ENCODE measurements at places on chromosomes 7 and 10. TPM values are rescaled to one million over a fixed set of nuclear protein-coding genes. Genes with fewer than 3 reads are reported as not detected.
A peak's percentile ranks its signal among the peaks of the same experiment; 100 is the strongest.

DNA sequence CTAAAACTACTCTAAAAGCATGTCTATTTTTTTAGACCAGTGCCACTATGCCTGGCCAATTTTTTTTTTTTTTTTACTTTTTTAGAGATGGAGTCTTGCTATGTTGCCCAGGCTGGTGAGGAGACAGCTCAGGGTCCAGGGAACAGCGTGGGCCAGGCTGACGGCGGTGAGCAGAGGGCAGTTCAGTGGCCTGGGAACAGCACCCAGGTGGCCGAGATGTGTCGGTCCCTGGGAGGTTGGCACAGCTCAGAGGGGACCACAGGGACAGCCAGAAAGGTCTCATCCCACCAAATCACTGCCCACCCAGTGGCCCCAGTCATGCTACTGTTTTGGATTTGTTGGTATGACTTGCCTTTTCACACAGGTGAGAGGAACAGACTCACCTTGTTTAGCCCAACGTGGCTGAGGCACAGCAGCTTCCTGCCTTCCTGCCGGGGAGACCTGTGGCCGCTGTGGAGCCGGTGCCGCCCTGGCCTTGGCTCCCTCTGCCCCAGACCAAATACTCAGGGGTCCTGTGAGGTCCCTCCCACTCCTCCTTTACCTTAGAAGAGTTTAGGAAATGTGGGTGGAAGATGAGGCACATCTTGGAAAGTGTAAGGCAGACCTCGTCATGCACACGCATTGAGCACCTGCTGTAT, 109.6 kb downstream of the PTPRE start:
- no peak for DNase-seq

GRCh38 chr7:135736586-135737305, 8.8 kb upstream of the SLC13A4 start:
- no peak for DNase-seq

DNA sequence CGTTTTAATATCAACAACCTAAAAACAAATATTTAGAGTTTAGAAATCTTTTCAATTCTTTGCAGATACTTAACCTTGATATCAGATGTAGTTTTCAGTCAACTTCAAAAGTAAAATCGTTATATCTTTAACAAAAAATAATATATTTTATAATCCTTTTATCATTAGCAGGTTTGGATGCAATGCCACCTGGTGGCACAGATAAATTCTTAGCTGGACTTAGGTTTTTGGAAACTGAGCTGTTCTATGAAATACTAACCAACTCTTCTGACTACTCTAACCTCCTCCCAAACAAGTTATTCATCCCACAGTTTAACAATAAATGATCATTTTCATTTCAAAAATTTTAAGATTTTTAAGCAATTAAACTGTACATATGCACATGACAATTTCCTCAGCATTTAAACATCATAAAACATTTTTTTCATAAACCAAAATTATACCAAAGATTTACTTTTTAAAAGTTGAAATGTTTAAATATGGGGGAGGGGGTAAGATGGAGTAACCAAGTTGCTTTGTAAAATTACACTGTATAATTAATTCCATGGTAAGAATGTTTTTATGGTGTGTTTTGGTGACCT, 56.9 kb downstream of the HIBADH start:
- no peak for DNase-seq

The CHRM2 gene
- total RNA-seq: 83.7 TPM

GRCh38 chr10:1049425-1049958, 573 bp upstream of the IDI1 start:
- no peak for DNase-seq

DNA sequence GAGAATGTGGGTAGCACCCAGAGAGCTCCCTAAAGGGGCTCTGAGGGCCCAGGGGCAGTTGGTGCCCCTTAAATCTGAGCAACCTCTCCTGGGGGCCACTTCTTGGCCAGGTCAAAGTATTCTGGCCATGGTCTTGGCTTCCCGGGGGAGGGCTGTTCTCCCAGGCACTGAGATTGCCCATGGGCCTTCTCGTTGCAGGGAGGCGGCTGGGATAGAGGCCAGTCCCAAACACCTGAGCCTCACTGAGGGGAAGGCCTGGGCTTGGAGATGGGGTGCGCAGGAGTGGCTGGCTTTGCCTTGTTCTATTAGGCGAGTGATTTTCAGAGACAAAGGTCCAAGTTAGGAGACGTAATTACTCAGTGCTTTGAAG, 33.5 kb downstream of the ZNF783 start:
- DNase-seq: no peak

DNA sequence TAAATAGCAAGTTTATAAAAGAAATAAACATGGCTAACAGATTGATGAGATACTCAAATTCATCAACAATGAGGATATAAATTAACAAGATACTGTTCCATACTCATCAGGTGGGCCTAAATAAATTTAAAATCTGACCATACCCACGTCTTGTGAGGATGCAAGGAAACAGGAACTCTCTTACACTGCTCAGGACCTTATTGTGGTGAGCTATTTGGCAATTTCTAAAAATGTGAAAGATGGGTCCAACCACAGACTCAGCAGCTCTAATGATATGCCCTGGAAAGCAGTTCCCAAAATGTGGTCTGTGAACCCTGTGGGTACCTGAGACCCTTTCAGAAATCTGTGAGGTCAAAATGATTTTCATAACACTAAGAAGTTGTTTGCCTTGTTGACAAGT, 21.5 kb downstream of the RPP38 start:
- no peak for DNase-seq

The SPDYE3 gene
- total RNA-seq: not detected

DNA sequence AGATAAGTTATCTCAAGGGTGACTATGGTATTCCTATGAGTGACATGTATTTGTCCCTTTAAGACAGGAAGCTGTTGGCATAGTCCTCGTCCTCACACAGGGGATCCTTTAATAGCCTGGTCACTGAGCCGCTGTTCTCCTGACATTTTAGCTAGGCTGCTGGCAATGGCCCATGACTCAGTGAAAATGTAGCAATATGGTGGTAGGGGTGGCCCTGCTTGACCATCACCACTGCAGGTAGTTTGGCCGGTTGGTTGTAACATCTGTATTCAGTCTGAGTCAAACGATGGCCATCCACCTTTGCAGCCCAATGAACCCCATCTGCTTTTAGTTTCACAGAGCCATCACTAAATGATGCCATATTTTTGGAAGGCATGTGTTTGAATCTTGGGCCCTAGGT, 110.1 kb upstream of the RAB18 start:
- no peak for DNase-seq

DNA sequence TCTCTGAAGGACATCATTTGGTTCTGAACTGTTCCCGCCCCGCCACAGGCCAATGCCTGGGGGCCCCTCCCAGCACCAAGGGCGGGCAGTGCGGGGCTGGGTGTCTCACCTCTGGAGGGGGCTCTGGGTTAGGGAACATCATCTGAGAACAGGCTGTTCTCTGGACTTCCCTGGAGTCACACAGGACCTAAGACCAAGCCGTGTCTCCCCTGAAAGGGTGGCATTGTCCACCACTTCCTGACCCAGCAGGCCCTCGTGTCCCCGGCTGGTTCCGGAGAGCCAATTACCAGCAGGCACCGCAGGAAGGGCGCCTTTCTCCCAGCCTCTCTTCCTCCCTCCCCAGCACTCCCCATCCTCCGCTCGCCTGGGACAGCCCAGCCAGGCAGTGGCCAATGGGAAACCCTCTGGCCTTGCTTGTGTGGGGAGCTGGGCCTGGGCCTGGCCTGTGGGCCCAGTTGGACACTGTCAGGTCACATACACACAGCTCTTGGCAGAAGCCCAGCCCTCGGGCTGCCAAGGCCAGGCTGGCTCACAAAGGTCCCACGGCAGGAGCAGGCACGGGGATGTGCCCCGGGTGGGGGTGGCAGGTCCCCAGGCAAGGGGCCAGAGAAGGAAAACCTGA, 119.5 kb downstream of the SPDYE5 start:
- DNase-seq: peak; percentile 92

The TAS2R38 gene
- not detected for total RNA-seq

- DNase-seq: no peak
Observed at GRCh38 chr10:110118891-110119621, 88.3 kb upstream of the MXI1 start.

DNA sequence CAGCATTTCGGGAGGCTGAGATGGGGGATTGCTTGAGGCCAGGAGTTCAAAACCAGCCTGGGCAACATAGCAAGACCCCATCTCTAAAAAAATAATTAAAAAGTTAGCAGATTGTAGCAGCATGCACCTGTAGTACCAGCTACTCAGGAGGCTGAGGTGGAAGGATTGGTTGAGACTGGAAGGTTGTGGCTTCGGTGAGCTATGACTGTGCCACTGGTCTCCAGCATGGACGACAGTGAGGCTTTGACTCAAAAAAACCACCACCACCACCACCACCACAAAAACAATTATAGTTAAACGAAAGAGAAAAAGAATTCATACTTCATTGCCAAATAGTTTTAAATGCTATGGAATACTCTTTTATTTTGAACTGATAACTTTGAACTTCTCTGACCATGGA, 63.4 kb downstream of the VTI1A start:
- no peak for DNase-seq

The LIPJ gene
- total RNA-seq: not detected

The SPDYE11 gene
- total RNA-seq: not detected

DNA sequence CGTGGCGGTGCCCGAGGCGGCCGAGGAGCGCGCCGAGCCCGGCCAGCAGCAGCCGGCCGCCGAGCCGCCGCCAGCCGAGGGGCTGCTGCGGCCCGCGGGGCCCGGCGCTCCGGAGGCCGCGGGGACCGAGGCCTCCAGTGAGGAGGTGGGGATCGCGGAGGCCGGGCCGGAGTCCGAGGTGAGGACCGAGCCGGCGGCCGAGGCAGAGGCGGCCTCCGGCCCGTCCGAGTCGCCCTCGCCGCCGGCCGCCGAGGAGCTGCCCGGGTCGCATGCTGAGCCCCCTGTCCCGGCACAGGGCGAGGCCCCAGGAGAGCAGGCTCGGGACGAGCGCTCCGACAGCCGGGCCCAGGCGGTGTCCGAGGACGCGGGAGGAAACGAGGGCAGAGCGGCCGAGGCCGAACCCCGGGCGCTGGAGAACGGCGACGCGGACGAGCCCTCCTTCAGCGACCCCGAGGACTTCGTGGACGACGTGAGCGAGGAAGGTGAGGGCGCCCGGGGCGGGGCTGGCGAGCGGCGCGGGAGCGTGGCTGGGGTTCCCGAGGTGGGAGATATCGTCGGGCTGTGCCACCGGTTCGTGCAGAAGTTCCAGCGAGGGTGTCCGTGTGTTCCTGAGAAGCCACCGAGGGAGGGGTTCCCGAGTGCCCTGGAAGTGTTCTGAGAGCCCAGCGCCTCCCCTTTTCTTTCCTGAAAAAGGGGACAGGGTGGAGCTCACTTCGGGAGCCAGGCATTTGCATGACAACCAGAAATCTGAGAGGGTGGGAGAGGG, 495 bp downstream of the EIF3B start:
- no peak for DNase-seq

DNA sequence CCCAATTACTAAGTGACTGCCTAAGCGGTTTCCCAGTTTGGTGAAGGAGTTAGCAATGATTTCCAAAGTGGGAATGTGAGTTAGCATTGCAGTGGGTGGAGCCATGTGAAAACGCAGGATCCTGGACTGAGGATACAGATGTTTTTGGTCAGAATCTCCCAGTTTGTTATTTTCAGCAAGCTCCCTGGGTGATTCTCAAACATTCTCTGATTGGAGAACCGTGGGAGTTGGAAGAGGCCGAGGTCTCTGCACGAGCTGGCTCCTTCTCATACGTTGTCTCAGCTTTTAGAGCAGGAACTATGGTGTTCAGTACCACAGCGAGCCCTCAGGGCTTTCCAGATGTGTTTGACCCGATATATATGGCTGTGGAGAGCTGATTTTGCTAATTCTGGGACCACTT, 396.5 kb upstream of the NPVF start:
- DNase-seq: no peak

The HOXA3 gene
- 0.40 TPM for total RNA-seq

The TNRC18 gene
- total RNA-seq: 40.5 TPM

The LMBR1 gene
- 40.3 TPM for total RNA-seq

DNA sequence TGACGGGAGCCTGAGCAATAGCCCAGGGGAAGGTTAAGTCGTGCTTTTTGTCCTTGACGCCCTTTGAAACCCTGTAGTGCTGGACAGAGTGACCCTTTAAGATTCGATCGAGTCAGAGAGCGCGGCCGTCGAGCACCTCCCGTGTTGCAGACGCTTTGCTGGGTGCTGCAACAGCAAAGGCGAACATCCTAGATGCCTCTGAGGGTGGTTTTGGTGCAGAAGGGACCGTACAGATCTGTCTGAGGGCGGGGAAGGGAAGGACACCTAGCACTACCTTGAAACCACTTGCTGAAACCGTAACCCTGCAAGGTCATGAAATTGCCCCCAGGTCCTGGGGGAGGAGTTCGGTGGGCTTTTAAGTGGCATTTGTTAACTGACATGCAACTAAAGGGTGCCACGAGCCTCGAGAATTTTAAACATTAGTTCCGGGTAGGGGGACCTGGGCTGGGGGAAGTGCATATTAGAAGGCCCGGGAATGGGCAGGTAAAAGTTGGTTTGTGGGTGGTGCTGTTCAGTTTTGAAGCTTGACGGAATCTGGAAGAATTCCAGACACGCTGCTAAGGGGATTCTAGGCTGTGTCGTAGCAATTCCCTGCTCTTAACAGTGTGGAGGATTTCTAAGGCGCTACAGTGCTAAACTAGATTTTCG, 786 bp downstream of the ATP5F1C start:
- DNase-seq: no peak

The ACTL6B gene
- total RNA-seq: not detected

- DNase-seq: peak; percentile 81
Observed at GRCh38 chr10:98309366-98310355, 41.7 kb upstream of the LOXL4 start.

GRCh38 chr7:69438584-69439412, 159.5 kb upstream of the AUTS2 start:
- DNase-seq: no peak

The TMEM72 gene
- not detected for total RNA-seq
